ENCODE measurements at places on chromosomes 13 and 19. TPM values are rescaled to one million over a fixed set of nuclear protein-coding genes. Genes with fewer than 3 reads are reported as not detected.

The OR7A5 gene
- not detected for total RNA-seq

The ZNF99 gene
- total RNA-seq: not detected

The ZIC2 gene
- total RNA-seq: 6.5 TPM

The CLDN10 gene
- total RNA-seq: 0.15 TPM

The SHC2 gene
- total RNA-seq: 0.77 TPM

The PEG3 gene
- not detected for total RNA-seq

The CYP2F1 gene
- total RNA-seq: not detected

The RDH8 gene
- total RNA-seq: 0.13 TPM

The DKKL1 gene
- 0.33 TPM for total RNA-seq

The ZNF723 gene
- not detected for total RNA-seq

The MIA gene
- not detected for total RNA-seq

The UBE2L5 gene
- not detected for total RNA-seq

The FFAR2 gene
- total RNA-seq: not detected

The PRKCSH gene
- total RNA-seq: 253 TPM

The ZNF835 gene
- total RNA-seq: not detected

The PSG11 gene
- not detected for total RNA-seq

The LILRB5 gene
- total RNA-seq: 0.05 TPM

The MLLT1 gene
- 20.5 TPM for total RNA-seq

The SHISA2 gene
- not detected for total RNA-seq

The CNOT3 gene
- total RNA-seq: 63.8 TPM

The SCN1B gene
- total RNA-seq: 20.2 TPM

The PSG7 gene
- total RNA-seq: not detected

The CAPNS1 gene
- 1,534 TPM for total RNA-seq

The POLR1G gene
- 50.9 TPM for total RNA-seq

The LYPD5 gene
- 0.39 TPM for total RNA-seq

The CYP4F8 gene
- total RNA-seq: not detected

The ZNF443 gene
- total RNA-seq: 1.3 TPM

The ELANE gene
- total RNA-seq: 0.46 TPM
